H1 (cell line): ENCODE measurements at places on chromosomes 13 and 19.

- peak; percentile 91 for DNase-seq
These were observed at the start of gene ZNF296 for GRCh38 chr19:45076029-45076850. Gene ZNF296, minus strand, starts transcription at chr19:45076478. Its CDS starts 105 bp downstream, at chr19:45076373.

DNA sequence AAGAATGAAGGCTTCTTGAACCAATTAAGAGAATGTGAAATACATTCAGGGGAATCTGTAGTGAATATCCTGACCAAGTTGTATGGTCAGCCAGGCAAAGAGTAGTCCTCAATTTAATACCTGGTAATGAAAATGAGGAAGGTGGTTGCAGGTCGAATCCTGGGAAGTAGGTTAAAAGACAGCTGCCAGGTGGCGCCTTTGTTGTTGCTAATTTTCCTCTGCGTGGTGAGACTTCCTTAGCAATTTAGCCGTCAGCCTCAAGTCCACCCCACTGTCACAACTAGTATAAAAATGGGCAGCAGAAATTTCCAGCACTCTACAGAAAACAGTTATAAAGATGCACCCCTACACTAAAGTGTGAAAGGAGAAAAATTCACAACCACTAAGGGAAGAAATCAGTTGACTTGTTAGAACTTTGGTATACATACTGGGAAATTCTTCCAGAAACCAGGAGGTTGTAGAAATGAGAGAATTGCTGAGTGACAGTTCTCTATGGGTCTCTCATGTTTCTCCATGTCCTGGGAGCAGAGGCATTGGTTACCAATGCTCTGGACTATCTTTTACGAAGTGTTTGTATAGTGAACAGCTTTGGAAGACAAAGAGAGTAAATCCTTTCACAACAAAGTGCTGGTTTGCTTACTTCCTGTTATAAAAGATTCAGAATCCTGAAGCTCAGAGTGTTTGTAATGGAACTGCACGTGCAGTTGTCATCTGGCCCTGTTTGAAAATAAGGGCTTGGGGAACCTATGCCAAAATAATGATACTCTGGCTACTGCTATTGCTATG, 235.9 kb downstream of the NHLRC3 start:
- DNase-seq = no peak

DNA sequence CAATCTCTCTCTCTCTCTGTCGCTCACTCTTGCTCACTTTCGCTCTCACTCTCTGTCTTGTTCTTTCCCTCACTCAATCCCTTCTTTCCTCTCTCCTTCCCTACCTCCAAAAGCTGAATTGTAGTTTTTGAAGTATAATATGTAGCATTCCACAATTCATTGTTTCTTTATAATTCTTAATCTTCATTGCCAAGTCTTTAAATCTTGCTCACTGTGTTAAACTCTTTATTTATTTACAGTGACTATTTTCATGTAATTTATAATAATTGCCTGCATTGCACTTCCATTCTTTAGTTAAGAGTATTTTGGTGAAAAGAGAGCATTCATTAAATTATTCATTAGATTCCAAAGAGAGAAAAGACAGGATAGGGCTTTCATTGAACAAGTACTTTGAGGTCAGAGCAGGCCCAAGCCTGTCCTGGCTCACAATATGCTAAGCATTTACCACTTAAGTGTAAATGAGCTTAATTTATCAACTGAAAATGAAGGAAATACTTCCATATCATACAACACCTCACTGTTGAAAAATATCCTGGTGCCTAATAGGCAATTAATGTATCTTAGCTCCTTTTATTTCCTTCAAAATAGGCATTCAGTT, 257.4 kb upstream of the SLITRK1 start:
- no peak for DNase-seq

GRCh38 chr13:110376120-110376519, 69.0 kb downstream of the COL4A2 start:
- DNase-seq = no peak
